ENCODE measurements at places on chromosomes 6 and 20.

DNA sequence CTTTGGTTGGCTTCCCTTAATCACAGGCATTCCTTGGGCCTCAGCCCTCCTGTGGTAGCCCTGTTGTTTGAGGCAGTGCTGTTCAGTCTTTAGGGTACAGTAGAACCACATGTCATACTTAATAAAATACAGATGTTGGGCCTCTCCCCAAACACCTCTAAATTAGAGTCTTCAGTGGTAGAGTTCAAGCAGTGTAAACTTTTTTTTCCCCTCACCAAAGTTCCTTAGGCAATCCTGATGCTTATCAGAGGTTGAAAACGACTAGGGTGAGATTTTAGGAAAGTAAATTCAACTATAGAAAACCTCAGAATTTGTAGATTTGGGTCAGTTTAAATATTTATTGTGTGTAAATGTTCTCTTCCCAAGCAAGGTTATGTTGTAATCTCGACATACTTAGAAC lies 44.6 kb downstream of the BLTP3A start:
- DNase-seq, result no peak

DNA sequence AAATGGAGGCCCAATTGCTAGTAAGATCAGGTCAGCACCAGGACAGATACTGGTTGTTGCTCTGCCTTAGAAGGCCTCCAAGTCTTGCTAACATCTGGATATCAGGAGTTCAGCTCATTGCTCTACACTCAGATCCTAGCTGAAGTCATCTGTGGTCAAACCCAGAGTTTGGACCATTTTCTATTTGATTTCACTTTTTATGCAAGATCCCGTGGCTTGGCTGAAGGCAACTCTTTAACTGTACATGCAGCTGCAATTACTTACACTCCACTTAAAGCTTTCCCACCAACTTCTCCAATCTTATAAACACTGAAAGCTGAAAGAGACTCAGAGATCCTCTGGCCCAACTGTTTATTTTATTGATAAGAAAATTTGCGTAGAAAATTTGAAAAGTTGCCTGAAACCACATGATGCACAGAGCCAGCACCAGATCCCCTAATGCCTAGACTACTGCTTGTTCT lies 2.7 kb downstream of the SLC17A2 start:
- no peak for DNase-seq

DNA sequence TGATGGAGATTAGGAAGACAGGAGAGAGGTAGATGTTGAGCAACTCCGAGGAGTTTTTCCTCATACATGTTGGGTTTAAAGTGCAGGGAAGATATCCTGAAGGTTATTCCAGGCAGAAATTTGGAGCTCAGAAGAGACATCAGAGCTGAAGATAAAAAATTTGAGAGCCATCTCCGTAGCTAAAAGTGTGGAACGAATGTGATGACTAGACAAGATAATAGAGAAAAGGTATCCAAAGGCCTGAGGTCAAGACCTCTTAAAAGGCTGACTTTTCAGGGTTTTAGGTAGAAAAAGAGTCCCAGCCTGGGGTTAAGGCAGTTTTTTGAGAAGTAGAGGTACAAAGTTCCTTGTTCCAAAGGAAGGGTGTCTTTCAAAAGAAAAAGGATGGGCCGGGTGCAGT lies 214.8 kb downstream of the ESR1 start:
- no peak for DNase-seq

DNA sequence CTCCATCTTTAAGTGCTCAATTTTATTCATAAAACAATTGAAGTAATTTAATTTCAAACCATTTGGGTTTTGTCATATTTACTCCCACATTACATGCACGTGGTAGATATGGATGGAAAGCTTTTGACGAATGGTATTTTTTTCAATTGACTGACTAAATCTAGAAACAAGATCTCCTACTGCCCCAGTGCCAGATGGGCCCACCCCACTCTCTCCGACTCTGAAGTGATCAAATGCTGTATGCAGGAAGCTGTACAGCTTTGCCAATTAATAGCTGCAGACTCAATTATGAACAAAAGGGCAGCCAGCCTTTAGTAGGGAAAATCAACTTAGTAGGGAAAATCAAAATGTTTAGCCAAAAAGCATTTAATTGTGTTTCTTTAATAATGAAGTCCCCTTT lies 46.2 kb downstream of the PACRG start:
- DNase-seq, result no peak

- peak; percentile 33 for DNase-seq
These were observed 8.8 kb upstream of the C20orf144 start for GRCh38 chr20:33653218-33653899.

- DNase-seq, result no peak
These were observed 54.1 kb downstream of the BPIFB1 start for GRCh38 chr20:33337119-33337518.

- no peak for DNase-seq
These were observed 6.9 kb upstream of the RNF144B start for GRCh38 chr6:18380158-18380836.

DNA sequence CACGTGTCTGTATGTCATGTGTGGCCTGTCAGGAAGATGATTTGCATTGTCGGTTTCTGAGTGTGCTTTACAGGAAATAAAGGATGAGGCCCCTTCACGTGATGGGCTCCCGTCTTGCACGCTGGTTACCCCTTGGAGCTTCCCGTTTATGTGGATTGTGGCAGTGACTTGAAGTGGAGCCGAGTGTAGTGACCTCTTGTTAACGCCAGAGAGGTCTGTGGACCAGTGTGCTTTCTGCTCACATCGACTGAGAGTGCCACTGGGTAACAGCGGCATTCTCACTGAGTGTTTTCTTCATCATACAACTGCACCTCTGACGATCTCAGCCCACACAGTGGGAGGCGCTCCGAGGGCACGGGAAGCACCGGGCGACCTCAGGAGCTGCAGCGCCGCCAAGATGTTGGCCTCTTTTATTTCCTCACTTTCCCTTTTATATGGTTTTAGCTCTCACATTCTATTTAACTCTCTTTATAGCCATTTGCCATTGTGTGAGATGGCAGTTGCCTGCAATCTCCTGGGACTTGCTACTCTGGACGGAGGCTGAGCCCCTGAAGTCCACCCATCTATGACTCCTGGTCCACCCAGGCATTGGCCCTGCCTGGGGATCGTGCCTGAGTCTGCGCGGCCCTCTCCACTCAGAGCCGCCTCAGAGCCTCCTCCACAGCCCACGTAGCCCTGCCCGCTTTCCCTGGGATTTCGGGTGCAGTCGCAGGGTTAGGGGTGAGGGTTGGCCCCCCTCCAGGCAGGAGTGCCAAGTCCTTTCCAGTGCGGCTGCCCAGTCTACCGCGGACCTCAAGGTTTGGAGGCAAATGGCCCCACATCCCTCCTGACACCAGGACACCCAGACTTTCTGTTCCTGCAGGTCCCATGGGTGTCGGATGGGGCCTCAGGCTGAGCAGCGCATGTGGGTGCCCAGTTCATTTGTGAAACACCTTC lies 238.9 kb downstream of the ERMARD start:
- DNase-seq, result peak; percentile 13

- no peak for DNase-seq
These were observed 36.5 kb downstream of the AKAP12 start for GRCh38 chr6:151276112-151276740.

GRCh38 chr20:44018259-44018941 lies 103.7 kb downstream of the TOX2 start:
- no peak for DNase-seq

DNA sequence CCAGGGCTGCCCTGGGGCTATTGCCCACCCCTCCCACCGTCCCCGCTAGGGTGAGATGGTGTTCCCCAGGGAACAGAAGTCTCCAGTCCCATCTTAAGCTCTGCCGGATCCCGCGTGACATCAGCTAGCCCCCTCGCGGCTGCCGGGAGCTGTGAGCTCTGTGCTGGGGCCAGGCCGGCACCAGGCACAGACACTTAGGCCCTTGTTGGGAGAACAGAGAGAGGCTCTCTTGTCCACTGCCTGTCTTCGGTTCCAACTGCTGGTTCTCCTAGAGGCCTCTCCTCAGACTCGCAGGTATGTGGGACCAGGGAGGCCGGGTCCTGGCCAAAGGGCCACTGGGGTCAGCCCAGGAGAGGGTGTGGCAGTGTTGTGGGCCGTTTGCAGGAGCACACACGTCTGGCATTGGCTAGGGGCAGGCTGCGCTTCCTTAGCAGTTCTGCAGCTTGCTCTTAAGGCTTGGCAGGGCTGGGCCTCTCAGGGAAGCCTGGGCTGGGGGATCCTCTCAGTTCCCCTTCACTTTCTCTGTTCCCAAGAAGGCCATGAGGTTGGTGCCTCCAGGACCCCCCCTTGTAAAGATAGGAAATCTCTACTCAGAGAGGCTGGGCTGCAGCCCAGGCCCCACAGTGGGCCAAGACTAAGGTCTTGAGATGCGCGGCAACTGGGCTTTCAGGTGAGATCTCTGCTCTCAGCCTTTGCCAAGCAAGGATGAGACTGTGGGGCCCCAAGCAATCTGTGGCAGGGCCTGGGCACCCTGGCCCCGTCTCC lies 6.3 kb downstream of the SGK2 start:
- no peak for DNase-seq

DNA sequence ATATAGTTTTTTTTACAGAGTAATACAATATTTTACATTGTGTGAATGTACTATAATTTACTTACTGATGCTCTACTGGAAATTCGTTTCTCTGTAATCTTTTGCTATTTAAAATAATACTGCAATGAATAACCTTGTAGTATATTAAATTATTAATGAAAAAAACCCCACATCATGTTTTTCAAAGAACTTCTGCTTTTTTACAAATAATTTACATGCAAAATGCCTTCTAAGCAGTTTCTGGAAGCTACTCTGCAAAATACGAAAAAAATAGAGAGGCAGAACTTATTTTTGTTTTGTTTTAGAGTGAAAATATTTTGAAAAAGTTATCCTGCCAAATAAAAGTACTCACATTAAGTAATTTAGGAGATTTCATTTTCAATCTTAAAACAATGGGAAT lies 165.8 kb upstream of the SIM1 start:
- no peak for DNase-seq

- DNase-seq, result no peak
These were observed 57.2 kb downstream of the CTCFL start for GRCh38 chr20:57467742-57468141.

- DNase-seq, result no peak
These were observed 9.1 kb downstream of the YTHDF1 start for GRCh38 chr20:63206878-63207277.

DNA sequence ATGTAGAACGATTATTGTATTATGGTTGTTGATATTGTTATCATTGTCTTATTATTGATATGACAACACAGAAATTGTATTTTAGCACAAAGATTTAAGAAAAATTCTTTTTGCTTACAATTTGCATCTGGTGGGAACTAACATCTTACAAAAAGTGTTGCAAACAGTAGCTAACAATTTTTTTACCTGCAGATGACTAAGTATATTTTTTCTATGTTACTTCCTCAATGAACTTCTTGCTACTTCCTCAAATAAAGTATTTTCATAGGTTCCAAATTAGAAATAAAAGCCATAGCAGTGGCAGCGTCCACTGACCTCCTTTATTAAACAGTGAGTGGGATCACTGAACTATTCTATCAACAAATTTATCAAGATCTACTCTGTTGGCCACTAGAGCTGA lies 847.0 kb downstream of the PHF3 start:
- DNase-seq, result no peak

- DNase-seq, result no peak
These were observed 5.9 kb downstream of the ZNF512B start for GRCh38 chr20:63963784-63964301.

DNA sequence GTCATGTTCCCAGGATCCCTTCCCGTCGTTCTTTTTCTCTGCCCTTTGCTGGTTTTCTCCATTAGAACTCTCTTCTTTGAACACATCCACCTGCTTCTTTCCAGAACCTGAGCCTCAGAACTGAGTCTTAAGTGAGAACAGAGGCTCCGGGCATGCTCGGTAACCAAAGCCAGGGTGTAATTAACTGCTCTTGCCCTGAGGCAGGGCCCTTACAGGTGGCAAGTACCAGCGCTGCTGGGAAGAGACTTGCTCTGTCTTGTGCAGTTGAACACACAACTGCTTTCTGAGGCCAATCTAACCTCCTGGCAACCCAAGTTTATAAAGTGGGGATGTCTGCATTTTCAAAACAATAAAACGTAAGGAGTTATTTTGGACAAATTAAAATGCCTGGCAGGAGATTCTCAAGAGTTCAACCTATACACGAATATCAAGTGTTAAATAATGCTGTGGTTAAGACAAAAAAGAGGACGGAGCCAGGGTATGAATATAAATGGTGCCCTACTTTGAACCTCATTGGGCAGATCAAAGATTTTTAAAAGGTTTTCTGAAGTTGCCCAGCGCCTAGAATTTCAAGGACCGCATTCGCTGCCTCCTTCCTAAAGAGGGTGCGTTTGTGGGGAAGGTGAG lies 12.4 kb upstream of the DEK start:
- DNase-seq, result no peak

GRCh38 chr6:40912158-40912946 lies 126.7 kb downstream of the UNC5CL start:
- DNase-seq, result no peak

DNA sequence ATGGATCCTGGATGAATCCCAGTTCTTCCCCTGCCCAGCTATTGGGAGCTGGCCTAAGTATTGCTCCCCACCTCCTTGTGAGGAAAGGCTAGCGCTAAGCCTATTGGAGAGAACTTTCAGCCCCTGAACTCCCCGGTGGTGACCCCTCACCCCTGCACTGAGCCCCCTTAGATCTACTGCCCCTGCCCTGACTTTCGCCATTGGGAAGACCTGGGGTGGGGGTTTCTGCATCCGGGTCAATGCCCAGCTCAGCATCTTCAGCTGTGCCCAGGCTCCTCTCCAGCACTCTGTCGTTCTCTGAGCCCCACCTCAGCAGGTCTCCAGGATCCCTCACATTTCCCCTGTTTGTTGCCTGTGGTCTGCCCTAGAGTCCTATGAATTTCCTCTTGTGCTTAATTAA lies 9.0 kb downstream of the TREML4 start:
- DNase-seq, result no peak

DNA sequence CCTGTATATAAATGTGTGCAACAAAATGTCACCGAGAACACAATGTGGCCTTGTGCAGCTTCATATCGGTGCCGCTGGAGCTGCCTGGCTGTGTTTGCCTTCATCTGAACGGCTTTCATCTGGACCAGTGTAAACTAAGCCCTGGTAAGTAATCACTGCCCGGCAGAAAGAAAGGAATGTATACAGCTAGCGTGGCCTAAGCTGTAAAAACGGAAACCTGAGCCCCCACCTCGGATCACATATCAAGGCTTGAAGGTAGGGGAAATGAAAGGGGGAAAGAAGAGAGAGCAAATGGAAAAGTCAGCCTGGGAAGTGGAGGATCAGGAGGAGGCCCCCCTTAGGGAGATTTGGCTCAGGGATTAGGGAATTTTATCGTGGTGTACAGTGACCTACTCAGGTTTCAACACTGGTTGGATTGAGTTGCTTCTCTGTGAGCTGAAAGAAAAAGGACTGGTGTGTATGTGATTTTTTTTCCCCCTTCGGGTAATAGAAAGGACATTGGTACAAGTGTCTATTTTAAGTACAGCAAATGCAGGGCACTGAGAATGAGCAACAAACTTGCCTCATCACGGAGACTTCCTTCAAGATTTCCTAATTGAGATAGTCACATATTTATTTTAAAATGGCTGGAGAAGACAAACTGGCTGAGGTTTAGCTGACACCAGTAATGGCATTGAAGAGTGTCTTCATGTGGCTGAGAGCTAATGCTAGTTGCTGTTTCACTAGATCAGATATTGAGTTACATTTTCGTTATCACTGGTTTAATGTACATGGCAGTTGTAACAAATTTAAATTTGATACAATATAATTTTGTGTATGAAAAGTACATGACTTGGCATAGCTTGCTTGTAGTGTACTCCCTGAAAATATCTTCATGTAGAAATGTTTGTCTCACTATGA lies 3.5 kb downstream of the SOBP start:
- no peak for DNase-seq

- no peak for DNase-seq
These were observed 39.8 kb downstream of the STX11 start for GRCh38 chr6:144190080-144190479.

- DNase-seq, result no peak
These were observed 1.1 kb upstream of the RNGTT start for GRCh38 chr6:88964509-88964908.

- DNase-seq, result no peak
These were observed 63.6 kb downstream of the BLOC1S5 start for GRCh38 chr6:8000636-8001035.

Data from CD4-positive, alpha-beta T cell treated with Interleukin-4 for 4 hours (primary cell).